ENCODE measurements at places on chromosomes 16 and 17. TPM values are rescaled to one million over a fixed set of nuclear protein-coding genes. Genes with fewer than 3 reads are reported as not detected.

Gene B4GALNT2
- total RNA-seq, result under 0.01 TPM

Gene PRRT2
- total RNA-seq, result 0.27 TPM

Gene PRCD
- total RNA-seq, result 0.85 TPM

Gene SLC47A2
- not detected for total RNA-seq

Gene ABCA6
- total RNA-seq, result 11.1 TPM

Gene BMERB1
- total RNA-seq, result 15.8 TPM

Gene CETP
- total RNA-seq, result 0.90 TPM

Gene LITAFD
- total RNA-seq, result not detected

Gene PRKCA
- 7.9 TPM for total RNA-seq

Gene TPSG1
- not detected for total RNA-seq

Gene PHOSPHO1
- 0.19 TPM for total RNA-seq

Gene IKZF3
- not detected for total RNA-seq

Gene KCNJ18
- not detected for total RNA-seq

Gene KRTAP9-2
- not detected for total RNA-seq

Gene OR2C1
- total RNA-seq, result not detected

Gene FBF1
- 8.4 TPM for total RNA-seq
